ENCODE measurements at places on chromosomes 4 and X. TPM values are rescaled to one million over a fixed set of nuclear protein-coding genes. Genes with fewer than 3 reads are reported as not detected.

DNA sequence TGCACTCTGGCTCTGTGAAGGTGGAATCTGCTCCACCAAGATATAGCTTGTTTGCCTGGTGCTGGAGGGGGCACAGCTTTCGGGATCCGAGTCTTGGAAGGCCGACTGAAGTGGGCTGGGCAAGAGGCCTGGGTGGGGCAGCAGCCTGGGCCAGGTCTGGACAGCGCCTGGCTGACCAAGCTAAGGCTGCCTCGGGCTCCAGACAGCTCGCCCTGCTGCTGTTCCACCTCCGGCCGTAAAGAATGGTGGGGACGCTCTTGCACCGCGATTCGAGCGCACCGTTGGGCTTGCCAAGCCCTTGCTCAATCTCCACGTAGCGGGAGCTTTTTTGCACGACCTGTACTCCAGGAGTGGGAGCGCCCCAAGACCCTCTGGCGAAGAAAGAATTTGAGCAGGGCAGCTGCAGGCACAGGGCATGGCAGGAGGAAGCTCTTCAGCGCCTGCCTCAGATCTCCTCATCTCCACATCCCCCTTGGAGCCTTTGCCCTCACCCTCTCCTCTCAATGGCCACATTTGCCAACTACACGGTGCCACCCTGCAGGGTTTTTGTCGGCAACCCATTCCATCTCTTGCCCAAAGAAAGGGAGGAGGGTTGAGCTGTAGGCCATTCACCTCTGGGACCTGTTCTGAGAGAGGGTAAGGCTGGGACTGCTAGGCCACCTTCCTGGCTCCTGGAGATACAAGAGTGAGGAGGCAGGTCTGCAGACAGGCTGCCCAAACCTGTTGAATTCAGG lies 18.9 kb downstream of the CNGA2 start:
- DNase-seq, result no peak

GRCh38 chrX:127568691-127569090 lies 483.5 kb downstream of the ACTRT1 start:
- DNase-seq, result no peak

DNA sequence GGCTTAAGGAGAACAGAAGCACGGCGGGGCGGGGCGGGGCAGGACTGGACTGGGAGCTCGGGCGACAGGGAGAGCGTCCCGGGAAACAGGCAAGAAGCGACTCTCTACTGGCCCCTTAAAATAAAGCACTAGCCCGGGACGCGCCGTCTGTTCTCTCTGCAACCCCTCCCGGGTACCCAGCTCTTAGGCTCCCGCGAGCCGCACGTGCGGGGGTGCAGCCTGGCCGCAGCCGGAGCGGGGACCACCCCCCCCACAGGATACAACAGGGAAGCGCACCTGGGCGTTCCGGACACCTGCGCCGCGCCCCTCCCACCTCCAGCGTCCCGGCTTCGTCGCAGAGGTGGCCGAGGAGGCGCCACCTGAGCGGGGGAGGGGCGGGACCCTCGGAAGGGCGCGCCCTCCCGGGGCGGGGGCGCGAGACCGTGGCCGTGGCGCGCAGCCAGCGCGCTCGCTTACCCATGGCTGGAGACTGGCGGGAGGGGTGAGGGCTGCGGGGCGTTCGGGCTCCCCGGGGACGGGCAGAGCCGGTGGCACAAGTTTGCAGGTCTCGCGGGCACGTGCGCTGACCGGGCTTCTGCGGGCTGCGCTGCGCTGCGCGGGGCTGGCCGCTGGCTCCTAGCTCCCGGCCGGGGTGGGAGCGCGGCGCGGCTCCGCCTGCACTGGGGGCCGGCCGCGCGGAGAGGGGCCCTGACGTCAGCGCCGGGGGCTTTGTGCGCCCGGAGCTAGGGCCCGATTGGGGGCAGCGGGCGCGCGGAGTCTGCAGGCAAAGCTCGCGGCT lies 91.5 kb downstream of the GEMIN8 start:
- DNase-seq, result no peak

DNA sequence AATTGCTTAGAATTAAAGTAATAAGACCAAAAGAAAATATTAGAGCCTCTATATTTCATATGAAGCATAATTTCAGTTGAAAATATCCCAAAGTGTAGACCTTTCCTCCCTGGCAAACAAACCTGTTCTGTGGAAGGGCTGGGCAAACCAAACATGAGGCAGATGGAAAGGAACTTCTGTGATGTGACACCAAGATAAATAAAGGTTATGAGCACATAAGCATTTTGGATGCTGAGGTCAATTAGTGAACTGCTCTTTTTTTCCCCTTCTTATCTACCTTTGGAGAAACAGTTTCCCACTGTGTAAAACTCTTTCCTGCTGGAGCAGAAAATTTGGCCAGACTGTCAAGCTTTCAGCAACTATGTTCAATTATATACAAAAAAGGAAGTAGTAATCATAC lies 109.6 kb upstream of the STIM2 start:
- no peak for DNase-seq

DNA sequence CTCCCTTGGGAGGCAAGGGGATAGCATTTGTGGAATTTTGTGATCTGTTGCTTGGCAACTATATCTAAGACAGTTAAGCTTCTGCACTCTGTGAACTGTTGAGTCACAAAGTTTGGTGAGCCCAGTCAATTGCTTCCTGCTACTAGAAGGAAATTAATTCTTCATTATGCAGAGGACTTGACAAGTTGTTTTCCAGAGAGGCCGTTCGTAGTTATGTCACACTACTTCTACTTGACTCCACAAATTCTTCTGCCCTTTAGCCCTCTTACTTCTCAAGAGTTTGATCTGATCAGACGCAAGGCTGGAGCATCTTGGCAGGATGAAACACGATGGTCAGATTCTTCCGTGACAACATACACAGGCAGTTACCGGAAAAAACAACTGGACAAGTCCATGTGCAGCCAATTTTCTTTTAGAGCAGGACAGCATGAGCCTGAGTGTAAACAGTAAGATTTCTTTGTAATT lies at the start of gene C4orf51:
Gene C4orf51, plus strand, starts transcription at position 156 of the 465 bp plus-strand sequence. Its CDS starts 58 bp downstream, at position 214.
- no peak for DNase-seq

DNA sequence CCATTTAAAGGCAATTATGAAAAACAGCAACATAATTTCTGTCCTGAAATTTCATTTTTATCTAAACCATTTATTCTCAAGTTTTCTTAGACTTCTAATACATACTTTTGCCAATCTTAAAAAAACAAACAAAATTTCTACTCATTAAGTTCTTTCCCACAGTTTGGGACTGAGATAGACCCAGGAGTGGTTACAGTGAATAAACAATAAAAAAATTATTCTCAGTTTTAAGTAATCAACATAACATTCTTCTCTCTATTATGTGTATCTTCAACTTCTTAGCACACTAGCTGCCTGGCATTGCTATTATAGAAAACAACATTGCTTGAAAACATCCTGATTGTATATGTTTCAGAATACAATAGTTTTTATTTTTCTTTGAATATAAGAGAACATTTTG lies 532.8 kb downstream of the IL15 start:
- DNase-seq, result no peak

GRCh38 chrX:9252182-9252581 lies 212.7 kb upstream of the TBL1X start:
- DNase-seq, result no peak

DNA sequence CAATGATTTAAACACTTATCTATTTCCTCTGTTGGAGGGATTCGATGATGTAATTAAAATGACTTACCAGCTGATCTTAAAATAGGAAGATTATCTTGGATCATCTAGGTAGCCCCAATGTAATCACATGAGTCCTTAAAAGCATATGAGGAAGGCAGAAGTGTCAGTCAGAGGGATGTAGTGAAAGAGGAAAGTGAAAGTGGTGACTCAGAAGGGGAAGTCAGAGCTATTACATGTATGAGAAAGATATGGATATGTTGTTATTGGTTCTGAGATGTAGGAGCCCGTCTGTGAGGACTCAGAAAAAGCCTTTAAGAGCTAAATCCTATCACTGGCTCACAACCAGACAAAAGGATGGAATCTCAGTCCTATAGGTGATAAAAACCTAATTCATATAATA lies 456.4 kb downstream of the DACH2 start:
- DNase-seq, result no peak

- DNase-seq, result no peak
Observed at GRCh38 chrX:43664708-43665107, 8.6 kb downstream of the MAOA start.

DNA sequence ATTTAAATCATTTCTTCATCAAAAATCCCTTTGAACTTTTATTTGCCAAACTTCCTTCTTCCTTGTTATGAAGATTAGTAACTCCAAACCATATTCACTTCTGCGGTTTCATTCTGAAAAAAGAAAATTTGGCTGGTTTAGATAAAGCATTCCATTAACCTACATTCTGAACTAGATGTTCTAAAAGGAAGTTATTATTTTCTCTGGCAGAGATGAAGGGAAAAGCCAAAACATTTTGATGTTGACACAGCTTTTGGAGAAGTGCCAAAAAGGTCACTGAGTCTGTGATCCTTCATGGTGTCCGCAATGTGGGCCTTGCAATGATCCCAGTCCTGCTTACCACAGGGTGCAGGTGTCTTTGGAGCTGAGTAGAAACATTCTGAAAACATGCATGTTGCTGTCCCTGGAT lies 36.0 kb downstream of the CXCL8 start:
- no peak for DNase-seq

GRCh38 chrX:97968376-97969163 lies 1084.9 kb downstream of the RPA4 start:
- no peak for DNase-seq

DNA sequence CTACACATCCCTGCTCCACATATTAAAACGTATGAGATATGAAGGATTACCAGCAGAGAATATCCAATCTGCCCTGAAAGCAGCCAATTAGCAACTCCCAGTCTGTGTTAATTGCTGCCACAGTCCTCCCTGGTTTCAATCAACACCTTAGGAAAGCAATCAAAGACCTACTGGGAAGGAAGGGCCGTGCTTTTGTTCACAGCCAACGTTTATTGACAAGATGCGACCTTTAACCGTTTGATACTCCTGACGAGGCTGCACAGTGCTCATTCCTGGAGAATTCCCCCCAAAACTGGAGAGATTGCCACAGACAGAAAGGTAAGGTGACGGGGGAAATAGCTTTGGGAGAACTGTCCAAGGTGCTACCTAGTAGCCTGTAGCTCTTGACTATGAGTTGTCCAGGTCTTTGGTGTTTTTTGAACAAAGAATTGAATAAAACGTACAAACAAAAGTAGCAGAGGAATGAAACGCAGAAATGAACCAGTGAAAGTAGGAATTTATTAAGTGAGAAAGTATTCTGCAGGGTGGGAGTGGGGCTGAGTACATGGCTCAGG lies 596.5 kb downstream of the NLGN4X start:
- DNase-seq, result no peak

- DNase-seq, result no peak
Observed at GRCh38 chr4:39626261-39626660, 12.4 kb downstream of the SMIM14 start.

- no peak for DNase-seq
Observed at GRCh38 chr4:73520821-73521220, 39.3 kb downstream of the AFM start.

DNA sequence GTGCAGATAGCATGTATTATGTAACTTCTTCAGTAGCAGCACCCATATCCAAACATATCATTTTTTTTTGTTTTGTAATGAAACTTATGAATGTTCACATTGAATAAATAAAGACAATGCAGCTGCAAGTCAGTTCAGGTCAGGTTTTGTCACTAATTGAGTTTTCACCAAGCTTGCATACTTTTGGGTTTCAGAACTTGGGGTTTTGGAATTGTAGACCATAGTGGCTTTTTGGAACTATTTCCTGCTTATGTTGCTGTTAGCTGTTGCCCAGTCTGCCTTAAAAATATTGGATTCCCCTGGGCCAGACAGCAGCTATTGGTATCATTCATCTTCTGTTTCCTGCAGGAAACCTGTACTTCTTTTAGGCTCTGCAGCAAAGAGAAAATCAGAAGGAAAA lies 113.4 kb upstream of the LIMCH1 start:
- no peak for DNase-seq

DNA sequence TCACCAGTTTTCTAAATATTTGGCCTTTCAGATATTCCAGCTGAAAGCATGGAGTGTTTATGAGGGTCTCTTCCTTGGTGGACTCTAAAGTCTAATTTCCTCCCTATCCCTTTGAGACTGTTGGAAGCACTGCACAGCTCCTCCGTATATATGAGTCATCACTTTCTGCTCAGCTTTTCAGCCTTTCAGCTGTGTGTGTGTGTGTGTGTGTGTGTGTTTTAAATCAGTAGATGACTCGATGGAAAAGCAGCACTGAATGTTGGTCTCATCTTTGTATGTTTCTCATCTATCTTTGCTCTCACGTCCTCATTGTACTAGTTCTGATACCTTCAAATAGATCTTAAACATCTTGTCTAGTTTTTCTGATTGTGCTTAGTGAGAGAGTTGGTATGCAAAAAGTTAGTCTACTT lies 81.6 kb downstream of the ZFX start:
- no peak for DNase-seq

DNA sequence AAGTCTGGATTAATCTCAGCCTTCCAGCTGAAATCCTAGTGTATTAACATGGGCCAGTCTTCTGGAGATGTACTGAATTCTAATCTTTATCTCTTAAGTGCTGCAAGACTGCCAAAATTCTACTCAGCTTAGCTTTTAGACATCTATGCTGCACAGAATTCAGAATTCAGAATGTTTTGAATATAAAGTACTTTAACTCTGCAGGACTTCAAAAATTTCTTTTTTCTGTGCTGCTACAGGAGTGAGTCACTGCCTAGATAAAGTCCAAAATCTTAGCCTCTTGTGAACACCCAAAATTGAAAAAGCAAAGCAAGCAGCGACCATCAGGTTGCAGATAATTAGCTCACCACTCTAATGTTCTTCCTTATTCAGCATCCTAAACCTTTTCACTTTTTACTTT lies 1092.6 kb upstream of the PCDH10 start:
- DNase-seq, result no peak

GRCh38 chr4:95676190-95676589 lies 127.4 kb upstream of the UNC5C start:
- no peak for DNase-seq

DNA sequence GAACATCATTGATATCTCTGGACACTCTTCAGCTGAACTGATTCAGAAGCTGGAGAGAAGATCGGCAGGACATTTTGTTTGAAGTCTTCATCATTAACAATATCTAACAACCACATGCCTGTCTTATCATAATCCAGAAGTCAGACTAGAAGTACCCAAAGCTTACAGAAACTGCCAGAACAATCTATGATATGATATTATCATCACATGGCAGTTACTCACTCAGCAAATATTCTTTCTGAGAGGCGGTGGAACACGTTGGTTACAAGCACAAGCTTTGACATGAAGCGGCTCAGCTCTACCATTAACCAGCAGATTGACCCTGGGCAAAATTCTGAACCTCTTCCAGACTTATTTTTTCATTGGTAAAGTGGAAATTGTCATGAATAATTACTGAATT lies 69.4 kb upstream of the KIT start:
- no peak for DNase-seq

GAGE12E gene
- not detected for total RNA-seq

PAQR3 gene
- total RNA-seq, result 15.7 TPM

RAB40A gene
- not detected for total RNA-seq

VCX3A gene
- not detected for total RNA-seq

DIAPH2 gene
- total RNA-seq, result 7.9 TPM

ASB12 gene
- total RNA-seq, result 0.33 TPM

XK gene
- 0.14 TPM for total RNA-seq

POF1B gene
- not detected for total RNA-seq

POLN gene
- 5.5 TPM for total RNA-seq

Measured in activated CD8-positive, alpha-beta memory T cell treated with anti-CD3 and anti-CD28 coated beads, Interleukin-2, amount 10 ng/mL, durations not matched to agents 7 days and 5 days (primary cell).